ENCODE measurements at places on chromosomes 1 and 21. TPM values are rescaled to one million over a fixed set of nuclear protein-coding genes. Genes with fewer than 3 reads are reported as not detected.

The LYPD8 gene
- not detected for polyA plus RNA-seq

The GRIK1 gene
- polyA plus RNA-seq = 1.3 TPM

The S100A16 gene
- 117 TPM for polyA plus RNA-seq

The SLC9C2 gene
- polyA plus RNA-seq = 0.48 TPM

The CCDC28B gene
- polyA plus RNA-seq = 2.3 TPM

DNA sequence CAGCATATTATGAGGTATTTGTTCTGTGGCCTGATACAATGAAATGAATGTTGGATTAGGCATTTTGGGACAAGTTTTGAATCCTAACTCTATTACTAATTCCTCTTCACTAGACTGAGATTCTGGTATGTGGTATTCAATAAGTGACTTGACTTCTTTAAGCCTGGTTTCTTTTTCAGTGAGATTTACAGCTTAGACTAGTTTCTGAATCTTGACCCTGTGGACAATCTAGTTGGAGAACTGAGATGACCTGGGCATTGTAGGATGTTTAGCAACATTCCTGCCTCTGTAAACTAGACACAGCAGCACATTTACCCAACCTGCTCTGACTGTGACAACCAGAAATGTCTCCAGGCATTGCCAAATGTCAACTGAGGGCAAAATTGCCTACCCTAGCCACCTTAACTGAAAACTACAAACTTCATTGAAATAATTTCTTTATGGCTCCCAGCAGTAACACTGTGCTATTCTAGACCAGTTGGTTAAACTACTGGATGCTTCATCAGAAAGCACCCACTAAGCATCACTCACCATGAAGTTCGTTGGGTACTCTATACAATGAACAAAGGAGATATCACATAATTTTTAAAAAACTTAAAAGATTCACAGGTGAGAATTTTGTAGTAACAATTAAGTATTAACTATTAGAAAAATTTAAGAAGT lies 16.8 kb downstream of the PTPRC start:
- no peak for DNase-seq

DNA sequence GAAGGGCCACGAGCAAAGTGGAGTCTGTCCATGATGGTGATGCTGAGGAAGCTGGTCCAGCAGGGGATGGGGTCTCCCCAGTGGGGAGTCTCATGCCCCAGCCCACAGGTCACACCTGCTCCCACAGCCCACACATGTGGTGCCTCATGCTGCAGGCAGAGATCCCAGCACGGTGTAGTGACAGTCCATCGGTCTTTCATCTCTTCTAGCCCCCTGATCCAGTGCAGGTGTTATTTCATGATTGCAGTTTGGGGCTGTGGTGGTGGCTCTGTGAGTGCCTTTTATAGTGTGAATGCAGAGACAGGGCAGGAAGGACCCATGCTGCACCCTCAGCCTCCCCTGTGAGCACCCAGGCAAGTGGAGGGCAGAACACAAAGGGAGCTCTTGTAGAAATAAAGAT lies 45.0 kb downstream of the UBASH3A start:
- DNase-seq = no peak

GRCh38 chr1:39687243-39687642 lies 4.0 kb downstream of the HPCAL4 start:
- no peak for DNase-seq

DNA sequence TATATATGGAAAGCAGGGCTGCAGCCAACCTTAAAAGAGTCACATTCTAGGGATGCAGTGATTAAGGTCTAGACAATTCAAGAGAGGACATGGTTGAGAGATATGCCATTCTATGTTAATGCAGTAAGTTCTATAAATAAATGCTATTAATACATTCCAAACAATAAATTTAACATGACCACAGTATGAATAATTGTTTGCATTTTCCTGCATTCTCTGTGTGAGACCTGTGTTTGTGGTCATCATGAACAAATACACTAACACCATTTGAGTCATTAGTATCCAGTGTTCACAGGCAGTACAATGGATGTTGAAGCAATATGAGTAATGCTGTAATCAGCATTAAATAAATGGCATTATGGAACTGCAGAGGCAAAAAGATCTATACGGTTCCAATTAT lies 5.5 kb upstream of the ZRANB2 start:
- DNase-seq = no peak

DNA sequence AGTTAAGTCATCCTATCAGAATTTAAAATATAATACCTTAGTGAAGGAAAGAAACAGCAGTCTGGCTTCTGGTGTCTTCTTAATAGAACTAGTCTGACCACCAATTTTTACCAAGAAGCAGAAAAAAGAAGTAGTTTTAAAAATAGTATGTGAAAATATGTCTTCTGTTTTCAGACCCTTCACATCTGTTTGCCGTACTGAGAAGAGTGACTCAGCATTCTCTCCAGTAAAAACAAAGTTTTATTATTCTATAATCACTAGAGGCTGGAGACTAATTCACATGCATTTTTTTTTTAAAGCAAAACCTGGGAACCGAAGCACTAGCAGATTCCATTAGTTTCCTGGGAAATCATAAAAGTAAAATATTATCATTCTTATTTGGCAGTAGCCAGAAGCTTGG lies 163.8 kb downstream of the COL24A1 start:
- no peak for DNase-seq

Measured in ovary (tissue), 10 donors.